ENCODE measurements at places on chromosomes 16 and 17. TPM values are rescaled to one million over a fixed set of nuclear protein-coding genes. Genes with fewer than 3 reads are reported as not detected.
A peak's percentile ranks its signal among the peaks of the same experiment; 100 is the strongest.

Gene ATP6V0A1
- 66.4 TPM for total RNA-seq

Gene EVI2B
- under 0.01 TPM for total RNA-seq

Gene TSEN54
- total RNA-seq, result 12.1 TPM

Gene EFCAB5
- under 0.01 TPM for total RNA-seq

Gene AANAT
- total RNA-seq, result not detected

- no peak for DNase-seq
These were observed 39.5 kb downstream of the DNAH9 start for GRCh38 chr17:11637796-11638195.

DNA sequence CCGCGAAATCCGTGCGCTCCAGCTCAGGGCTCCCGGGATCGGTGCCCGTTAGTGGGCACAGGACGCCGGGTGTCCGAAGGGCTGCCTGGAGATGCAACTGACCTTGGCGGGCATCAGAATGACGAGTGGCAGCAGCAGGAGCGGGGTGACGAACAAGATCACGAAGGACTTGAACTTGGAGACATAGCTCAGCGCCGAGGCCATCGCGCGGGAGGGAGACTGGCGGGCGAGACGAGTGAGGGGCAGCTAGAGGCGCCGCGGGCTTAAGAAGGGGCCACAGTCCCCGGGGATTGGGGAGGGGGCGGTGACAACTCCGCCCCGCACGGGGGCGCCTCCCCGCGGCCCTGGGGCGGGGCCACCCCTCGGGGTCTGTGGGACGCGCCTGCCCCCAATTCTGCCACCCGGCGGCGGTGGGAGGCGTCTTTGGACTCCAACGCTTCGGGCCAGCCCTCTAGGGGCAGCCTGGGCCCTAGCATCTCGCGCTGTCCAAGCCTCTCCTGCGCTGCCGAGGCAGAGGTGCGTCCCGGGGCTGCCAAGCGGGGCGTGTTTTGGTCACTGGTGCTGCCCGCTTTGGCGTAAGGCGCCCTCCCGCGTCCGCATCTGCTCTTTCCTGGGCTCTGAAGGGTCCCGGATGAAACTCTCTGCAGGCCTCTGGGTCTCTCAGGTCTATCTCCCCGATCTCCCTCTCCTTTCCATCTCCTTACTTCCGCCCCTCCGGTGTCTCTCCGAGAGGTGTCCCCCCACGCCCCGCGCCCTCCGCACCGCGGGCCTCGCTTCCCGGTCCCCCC, at the start of gene SLC13A5:
Gene SLC13A5 (minus strand): TSS at position 240 of the 788 bp plus-strand sequence. CDS start 36 bp downstream, at position 204.
- DNase-seq, result peak; percentile 21

GRCh38 chr16:65767125-65767524, 599.4 kb upstream of the CDH5 start:
- no peak for DNase-seq

DNA sequence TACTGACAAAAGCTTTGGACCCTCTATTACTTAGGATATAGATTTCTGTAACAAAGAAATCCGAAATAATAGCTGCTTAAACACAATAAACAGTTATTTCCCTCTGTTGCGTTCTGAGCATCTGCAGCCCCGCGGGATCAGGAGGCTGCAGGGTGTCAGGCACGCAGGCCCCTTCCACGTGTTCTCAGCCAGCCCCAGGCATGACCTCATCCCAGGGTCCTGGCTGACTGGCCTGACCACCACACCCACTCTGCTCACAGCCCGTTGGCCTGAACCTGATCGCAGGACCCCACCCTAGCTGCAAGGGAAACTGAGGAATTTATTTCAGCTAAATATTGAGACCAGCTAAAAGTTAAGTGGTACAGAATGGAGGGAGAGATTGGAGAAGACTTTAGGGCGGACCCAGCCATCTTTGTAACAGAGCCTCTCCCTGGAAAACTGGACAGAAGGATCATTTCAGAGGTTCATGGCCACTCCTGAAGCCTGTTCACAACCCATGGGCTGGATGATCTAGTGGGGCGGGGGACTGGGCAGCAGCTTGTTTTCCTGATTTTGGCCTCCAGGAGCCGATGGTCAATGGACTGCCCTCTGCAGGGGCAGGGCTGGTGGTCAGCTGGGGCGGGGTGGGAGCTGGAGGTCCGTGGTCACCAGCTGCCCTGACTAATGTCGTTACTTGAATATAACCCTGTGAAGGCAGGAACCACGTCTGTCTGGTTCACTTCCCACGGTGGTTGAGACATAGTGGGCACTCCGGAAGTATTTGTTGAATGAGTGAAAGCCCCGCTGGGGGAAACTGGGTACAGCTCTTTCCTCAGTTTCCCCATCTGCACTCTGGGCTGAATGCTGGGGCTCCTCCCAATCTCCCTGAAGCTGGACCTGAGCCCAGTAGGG, 10.9 kb downstream of the CETP start:
- DNase-seq, result no peak

DNA sequence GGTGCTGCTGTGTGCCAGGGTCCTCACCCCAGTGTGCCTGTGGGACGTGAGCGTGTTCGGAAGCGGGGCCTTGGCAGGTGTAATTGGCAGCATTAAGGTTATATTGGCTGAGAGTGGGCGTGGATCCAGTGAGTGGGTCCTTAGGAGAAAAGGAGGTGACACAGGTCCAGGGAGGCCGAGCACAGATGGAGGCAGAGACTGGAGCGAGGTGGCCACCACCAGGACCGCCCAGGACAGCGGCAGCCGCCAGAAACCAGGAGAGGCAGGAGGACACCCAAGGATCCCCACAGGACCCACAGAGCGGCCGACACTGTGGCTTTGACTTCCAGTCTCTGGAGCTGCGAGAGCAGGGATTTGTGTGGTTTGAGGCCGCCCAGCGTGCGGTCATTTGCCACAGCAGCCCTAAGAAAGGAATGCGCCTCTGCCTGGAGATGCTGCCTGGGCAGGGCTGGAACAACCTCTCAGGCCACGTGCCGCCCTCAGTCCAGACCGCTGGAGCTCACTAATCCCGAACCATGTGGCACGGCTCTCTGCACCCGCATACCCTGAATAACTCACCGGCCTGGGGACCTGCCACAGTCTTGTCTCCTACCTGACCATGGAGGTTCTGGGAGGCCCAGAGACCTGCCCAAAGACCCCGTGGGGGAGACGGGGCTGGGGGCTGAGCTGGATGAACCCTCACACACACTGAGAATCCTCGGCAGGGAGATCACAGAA, 45.4 kb downstream of the SOX8 start:
- no peak for DNase-seq

GRCh38 chr16:1713933-1714332, 7.9 kb downstream of the MAPK8IP3 start:
- DNase-seq, result no peak

GRCh38 chr16:49497466-49497865, 123.9 kb downstream of the C16orf78 start:
- no peak for DNase-seq

DNA sequence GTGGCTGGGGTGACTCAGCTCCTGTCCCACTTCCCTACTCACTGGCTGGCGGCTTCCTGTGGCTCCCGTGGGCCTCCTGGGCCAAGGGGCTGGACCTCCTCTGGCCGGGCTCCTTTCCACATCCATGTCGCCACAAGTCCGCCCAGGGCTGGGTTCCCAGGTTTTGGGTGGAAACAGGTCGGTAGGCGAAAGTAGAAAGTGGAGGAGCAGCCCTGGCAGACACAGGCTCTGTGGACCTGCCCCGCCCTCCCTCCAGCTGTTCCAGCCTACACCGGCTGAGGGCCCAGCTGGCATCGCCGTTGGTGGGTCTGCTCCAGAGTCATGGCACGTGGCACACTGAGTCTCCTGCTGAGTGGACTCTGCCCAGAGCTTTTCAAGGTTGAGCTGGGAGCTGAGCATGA, 28.7 kb downstream of the GSE1 start:
- DNase-seq, result no peak

- DNase-seq, result no peak
These were observed 23.3 kb upstream of the CPNE2 start for GRCh38 chr16:57069053-57069452.

GRCh38 chr16:56324406-56324805, 100.9 kb downstream of the AMFR start:
- no peak for DNase-seq

DNA sequence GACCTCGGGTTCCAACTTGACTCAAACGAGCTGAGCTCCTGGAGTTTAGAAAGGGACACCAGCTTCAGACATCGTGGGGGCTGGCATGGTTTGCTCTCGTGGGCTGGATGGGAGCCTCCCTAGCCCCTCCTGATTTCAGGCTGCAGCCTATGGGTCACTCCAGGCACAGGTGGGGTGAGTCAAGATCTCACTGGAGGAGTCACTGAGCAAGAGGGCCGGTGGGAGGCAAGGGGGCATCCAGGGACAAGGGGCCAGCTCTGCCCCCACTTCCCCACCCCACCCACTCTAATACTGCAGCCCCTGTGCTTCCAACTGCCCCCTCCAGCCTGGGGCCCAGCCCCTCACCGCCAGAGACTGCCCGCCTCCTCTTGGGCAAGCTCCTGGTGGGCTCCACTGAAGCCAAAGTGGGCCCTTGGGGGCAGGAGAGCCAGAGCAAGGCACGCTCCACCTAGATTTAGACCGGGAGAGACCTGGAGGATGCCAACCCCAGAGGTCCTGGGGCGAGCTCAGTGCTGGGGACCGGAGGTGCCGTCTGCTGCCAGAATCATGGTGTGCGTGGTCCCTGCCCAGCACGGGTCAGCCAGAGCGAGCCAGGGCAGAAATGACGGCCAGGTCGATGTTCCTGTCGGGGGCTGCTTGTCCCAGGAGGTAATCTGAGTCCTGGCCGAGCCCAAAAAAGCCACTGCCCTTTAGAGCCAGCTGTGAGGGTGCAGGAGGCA, 6.4 kb downstream of the SLC16A3 start:
- no peak for DNase-seq

DNA sequence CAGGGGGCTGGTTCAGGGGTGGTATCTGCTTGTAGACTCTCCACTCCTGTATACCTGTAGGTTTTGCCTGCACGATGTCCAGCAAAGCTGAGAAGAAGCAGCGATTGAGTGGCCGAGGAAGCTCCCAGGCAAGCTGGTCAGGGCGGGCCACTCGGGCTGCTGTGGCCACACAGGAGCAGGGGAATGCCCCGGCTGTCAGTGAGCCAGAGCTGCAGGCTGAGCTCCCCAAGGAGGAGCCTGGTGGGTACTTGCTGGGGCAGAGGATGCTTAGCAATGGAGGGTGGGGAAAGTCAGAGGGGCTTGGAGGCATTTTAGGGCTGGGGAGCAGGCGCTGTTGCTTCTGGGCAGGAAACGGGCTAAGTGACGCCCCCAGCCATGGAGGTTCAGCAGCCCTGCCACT, 2.1 kb downstream of the DNAH2 start:
- no peak for DNase-seq

DNA sequence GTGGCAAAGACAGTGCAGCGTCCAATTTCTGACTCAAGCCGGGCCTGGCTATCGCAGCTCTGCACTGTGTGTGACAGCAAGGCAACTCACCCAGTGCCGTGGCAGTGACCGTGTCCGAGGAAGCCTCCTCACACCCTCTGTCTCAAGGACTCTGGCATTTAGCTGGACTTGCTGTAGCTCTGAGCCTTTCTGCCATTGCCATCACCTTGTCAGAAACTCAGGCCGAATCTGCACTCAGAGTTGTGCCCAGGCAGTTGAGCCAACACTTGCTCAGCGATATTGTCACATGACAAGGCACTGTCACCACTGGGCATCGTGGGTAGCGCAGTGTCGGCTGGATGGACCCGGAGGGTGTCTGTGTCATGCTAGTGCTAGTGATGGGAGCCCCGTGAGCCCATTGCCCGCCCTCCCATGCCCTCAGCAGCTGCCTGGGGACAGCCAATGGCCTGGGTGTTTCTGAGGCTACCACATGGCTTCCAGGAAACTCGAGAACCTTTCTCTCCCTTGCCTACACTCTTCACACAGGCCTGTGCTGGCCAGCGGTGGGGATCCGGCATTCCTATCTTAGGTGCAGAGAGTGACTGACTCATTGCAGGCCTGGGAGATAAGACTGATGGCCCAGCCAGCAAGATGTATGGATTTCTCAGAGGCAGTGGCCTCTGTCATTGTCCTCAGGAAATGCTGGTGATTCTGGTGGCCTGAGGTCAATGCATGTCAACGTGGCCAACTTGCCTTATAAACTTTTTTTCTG, 22.1 kb upstream of the STH start:
- DNase-seq, result no peak

- DNase-seq, result no peak
These were observed 26.2 kb downstream of the TEKT5 start for GRCh38 chr16:10668322-10669045.

- no peak for DNase-seq
These were observed 6.5 kb downstream of the NEURL4 start for GRCh38 chr17:7322520-7323194.

DNA sequence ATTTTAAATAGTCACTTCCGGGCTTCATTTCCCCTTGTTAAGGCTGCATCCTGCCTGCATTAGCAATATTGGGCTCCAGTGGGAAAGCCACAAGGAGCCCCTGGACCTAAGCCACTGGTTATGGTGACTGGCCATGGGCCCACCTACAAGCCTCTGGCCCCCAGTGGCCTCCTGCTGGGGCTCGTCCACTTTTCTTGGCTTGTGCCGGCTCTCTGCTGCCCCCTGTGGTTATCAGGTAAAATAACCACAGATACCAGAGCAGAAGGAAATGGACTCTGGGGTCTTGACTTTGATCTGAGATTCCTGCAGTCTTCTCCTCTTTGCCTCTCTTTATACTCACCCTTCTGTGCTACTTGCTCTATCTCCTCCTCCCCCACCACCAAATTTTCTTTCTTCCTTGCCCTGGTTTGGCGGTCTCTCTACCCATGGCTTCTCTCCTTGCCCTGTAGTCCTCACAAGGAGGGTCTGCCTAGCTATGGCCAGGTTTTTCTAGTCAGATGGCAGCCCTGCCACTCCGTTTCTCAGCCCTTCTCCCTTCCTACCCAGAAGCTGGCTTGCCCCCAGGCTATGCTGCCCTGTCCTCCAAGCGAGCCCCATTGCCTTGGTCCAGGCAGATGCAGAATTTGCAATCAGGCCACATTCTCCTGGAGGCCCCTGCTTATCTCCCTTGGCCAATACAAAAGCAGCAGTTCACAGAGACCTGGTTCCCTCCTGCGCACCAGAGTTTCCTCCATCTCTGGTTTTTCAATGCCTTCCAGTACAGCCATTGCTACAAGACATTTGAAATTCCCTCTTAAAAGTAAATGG, 82.9 kb upstream of the RCVRN start:
- DNase-seq, result peak; percentile 40

- DNase-seq, result no peak
These were observed 47.2 kb upstream of the GSE1 start for GRCh38 chr16:85565801-85566526.

GRCh38 chr16:47132308-47132707, 11.4 kb downstream of the NETO2 start:
- DNase-seq, result no peak

GRCh38 chr17:74290340-74290739, 16.3 kb downstream of the DNAI2 start:
- no peak for DNase-seq

- peak; percentile 99 for DNase-seq
These were observed at the start of gene TBX2 for GRCh38 chr17:61399131-61400065. TBX2 (plus strand) TSS chr17:61399843; CDS start chr17:61400177, 334 bp downstream.

- DNase-seq, result no peak
These were observed 9.6 kb downstream of the CLUAP1 start for GRCh38 chr16:3510416-3510815.

GRCh38 chr16:88358023-88358420, 24.7 kb upstream of the ZNF469 start:
- DNase-seq, result no peak
